Lung (tissue), 17 donors: ENCODE measurements at places on chromosomes 2 and 18.

DNA sequence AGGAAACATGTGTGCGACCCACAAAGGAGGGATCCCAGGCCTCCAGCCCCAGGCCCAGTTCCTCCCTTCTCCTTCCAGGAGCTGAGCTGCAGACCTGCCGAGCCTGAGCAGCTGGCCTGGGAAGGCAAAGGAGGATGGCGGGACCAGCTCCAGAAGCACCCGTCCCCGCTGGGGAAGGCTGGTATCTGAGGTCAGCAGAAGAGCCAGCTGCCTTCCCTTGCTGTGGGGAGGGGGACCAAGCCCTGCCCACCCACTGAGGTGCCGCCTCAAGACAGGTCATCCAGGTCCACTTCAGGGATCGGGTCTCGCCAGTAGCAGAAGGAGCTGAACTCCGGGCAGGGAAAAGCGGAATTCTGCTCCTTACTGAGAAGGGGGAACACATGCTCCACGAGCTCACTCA is 73.2 kb downstream of the EMILIN2 start:
- no peaks in the 10 kb centered on the region for H3K27me3 ChIP-seq
- H3K27ac ChIP-seq, result no peak overlapping the region
- H3K36me3 ChIP-seq, result peaks cover 41% of the 10 kb centered on the region
- H3K4me3 ChIP-seq, result no peak overlapping the region

- H3K4me3 ChIP-seq, result no peak overlapping the region
- H3K36me3 ChIP-seq, result no peaks in the 10 kb centered on the region
- no peak overlapping the region for H3K27ac ChIP-seq
- peak; percentile 86 for DNase-seq
- H3K4me1 ChIP-seq, result no peaks in the 10 kb centered on the region
Measured at GRCh38 chr2:188978291-188979081, 4.3 kb downstream of the COL3A1 start.

DNA sequence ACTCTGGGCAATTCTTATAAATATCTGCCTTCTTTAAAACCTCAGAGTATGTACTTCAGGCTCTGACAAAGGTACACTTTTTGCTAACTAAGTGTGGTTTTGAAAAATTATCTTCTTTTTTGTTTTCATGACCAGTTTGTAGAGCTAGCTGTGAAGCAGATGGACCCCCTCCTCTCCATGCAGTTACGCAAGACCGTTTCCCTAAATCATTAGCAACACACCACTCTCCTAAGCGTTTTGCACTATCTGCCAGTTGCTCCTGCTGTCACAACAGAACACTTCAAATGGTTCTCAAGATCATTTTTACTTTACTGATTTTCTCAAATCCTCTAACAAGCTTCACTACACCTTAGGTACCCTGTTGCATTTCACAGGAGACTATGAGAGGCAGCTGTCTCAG is 53.3 kb downstream of the GULP1 start:
- no peak overlapping the region for H3K4me3 ChIP-seq
- peaks cover 2% of the 10 kb centered on the region for H3K4me1 ChIP-seq
- H3K27ac ChIP-seq, result no peak overlapping the region
- peak; percentile 30 for DNase-seq
- no peaks in the 10 kb centered on the region for H3K36me3 ChIP-seq

DNA sequence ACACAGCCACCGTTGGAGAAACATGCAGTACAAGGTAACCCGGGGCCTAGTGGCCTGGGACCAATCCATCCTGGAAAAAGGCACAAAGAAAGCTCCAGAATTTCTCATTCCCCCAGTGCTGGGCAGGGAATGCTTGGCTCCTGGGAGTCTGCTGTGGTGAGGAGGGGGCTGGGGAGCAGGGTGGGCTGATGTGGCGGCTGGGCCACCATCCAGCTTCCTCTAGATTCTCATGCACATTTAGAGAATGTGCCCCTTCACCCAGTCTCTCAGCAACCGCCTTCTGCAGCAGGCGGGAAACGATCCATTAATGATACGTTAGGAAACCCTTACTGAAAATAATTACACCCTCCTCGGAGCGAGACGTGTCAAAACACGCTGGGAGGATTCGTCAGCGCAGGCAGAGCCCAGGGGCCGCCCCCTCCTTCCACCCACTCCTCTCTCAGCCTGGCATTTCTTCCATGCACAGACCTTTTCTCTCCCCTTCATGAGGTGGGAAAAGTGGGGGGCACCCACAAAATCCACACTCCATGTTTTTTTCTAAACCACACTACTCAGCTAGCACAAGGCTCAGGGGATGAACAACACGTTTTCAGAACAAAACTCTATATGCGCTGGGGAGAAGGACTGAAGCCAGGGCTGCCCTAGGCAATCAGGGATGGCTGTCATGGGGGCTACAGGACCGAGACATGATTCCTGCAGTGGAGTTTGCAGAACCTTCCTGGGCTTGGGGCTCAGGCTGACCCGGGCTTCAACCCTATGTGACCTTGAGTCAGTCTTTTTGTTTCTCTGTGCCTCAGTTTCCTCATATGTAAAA is 56.1 kb upstream of the SMAD7 start:
- no peak overlapping the region for H3K27ac ChIP-seq
- H3K27me3 ChIP-seq, result no peaks in the 10 kb centered on the region
- H3K36me3 ChIP-seq, result no peaks in the 10 kb centered on the region
- peak; percentile 77 for DNase-seq
- H3K4me3 ChIP-seq, result no peak overlapping the region

DNA sequence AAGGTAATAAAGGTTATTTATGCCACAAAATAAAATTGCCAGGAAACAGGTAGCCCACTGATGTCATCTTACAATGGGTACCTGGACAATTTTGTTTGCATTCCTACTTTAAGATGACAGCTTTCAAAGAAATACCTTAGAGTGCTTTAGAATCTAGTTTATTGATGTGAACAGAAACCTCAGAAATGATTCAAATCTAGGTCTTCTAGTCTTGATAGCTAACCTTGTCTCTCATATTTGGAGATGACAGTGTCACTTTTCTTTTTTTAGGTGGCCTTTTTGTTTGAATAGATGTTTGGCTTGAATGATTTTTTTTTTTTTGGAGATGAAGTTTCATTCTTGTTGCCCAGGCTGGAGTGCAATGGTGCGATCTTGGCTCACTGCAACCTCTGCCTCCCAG is 69.1 kb downstream of the PIK3C3 start:
- no peak overlapping the region for H3K27ac ChIP-seq
- DNase-seq, result no peak
- H3K27me3 ChIP-seq, result no peaks in the 10 kb centered on the region
- no peaks in the 10 kb centered on the region for H3K4me1 ChIP-seq
- peaks cover 8% of the 10 kb centered on the region for H3K36me3 ChIP-seq

GRCh38 chr2:238304116-238304515 is 15.7 kb upstream of the PER2 start:
- H3K27ac ChIP-seq, result no peak overlapping the region
- H3K4me1 ChIP-seq, result no peaks in the 10 kb centered on the region
- no peaks in the 10 kb centered on the region for H3K27me3 ChIP-seq
- no peaks in the 10 kb centered on the region for H3K36me3 ChIP-seq

- no peaks in the 10 kb centered on the region for H3K4me1 ChIP-seq
- H3K36me3 ChIP-seq, result no peaks in the 10 kb centered on the region
- H3K27ac ChIP-seq, result no peak overlapping the region
- no peak overlapping the region for H3K4me3 ChIP-seq
- no peak for DNase-seq
Measured at GRCh38 chr18:67319109-67319508, 197.4 kb downstream of the DSEL start.

- no peak overlapping the region for H3K27ac ChIP-seq
- DNase-seq, result no peak
- no peaks in the 10 kb centered on the region for H3K36me3 ChIP-seq
Measured at GRCh38 chr2:156907806-156908205, 349.7 kb upstream of the GALNT5 start.

- no peak overlapping the region for H3K4me3 ChIP-seq
- no peaks in the 10 kb centered on the region for H3K27me3 ChIP-seq
- no peak overlapping the region for H3K27ac ChIP-seq
- H3K4me1 ChIP-seq, result peaks cover 18% of the 10 kb centered on the region
- no peaks in the 10 kb centered on the region for H3K36me3 ChIP-seq
Measured at GRCh38 chr18:32383050-32383819, 87.4 kb downstream of the GAREM1 start.
